ENCODE measurements at places on chromosomes 3 and 15. TPM values are rescaled to one million over a fixed set of nuclear protein-coding genes. Genes with fewer than 3 reads are reported as not detected.

Gene PLCB2
- 9.4 TPM for total RNA-seq

Gene SLC33A1
- 24.2 TPM for total RNA-seq

Gene BBS4
- 24.1 TPM for total RNA-seq

DNA sequence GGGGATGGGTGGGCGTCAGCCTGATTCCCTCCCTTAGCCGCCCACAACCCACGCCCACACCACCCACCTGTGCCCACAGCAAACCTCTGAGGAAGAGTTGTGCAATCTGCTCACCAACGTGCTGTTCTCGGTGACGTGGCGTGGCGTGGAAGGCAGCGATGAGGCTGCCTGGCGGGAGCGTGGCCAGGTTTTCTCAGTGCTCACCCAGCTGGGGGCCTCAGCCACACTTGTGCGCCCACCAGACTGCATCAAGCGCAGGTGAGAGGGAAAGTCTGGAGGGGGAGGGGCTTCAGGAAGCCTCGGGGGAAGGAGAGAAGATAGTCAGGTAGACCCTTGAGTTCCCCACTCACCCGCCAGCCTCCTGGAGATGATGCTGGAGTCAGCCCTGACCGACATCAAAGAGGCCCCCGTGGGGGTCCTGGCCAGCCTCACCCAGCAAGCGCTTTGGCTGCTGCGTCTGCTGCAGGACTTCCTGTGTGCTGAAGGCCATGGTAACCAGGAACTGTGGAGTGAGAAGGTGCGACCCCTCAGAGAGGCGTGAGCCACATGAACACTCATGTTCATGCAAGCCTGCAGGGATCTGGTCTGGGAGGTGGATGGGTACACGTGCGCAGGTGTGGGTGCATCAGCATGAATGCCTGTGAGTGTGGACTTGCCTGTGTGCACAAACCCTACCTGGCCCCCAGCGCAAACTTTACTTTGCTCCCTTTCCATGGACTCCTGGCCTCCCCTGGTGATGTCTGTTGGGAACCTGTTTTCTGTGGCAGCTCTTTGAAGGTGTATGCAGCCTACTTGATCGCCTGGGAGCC, 21.7 kb downstream of the NBEAL2 start:
- no peak overlapping the region for H3K27ac ChIP-seq
- no peak overlapping the region for H3K4me3 ChIP-seq
- peaks cover 3% of the 10 kb centered on the region for H3K4me1 ChIP-seq

GRCh38 chr15:30650012-30650929, 24.3 kb downstream of the ARHGAP11B start:
- no peak overlapping the region for H3K4me3 ChIP-seq
- H3K4me1 ChIP-seq, result no peaks in the 10 kb centered on the region
- no peak for DNase-seq
- H3K27me3 ChIP-seq, result no peaks in the 10 kb centered on the region
- H3K36me3 ChIP-seq, result peaks cover 25% of the 10 kb centered on the region

DNA sequence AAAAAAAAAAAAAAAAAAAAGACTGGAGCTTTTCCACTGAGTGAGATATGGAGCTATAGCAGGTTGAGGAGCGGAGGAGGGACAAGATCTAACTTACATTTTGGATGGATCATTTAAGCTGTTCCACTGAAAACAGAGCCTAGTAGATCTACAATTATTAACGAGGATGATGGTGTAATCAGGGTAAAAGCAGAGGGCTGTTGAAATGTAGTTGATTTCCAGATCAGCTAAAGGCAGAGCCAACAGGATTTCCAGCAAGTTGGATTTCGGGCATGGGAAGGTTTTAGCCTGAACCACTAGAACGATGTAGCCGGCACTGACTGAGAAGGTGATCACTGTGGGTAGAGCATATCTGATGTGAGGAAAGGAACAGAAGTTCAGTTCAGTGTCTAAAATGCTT, 360.7 kb downstream of the EPHB1 start:
- no peak for DNase-seq
- no peaks in the 10 kb centered on the region for H3K27me3 ChIP-seq
- no peak overlapping the region for H3K27ac ChIP-seq
- H3K4me1 ChIP-seq, result no peaks in the 10 kb centered on the region
- no peak overlapping the region for H3K4me3 ChIP-seq
- no peaks in the 10 kb centered on the region for H3K36me3 ChIP-seq

GRCh38 chr15:28963711-28964081, 77.9 kb downstream of the APBA2 start:
- H3K27ac ChIP-seq, result no peak overlapping the region
- H3K27me3 ChIP-seq, result no peaks in the 10 kb centered on the region
- no peak for DNase-seq

DNA sequence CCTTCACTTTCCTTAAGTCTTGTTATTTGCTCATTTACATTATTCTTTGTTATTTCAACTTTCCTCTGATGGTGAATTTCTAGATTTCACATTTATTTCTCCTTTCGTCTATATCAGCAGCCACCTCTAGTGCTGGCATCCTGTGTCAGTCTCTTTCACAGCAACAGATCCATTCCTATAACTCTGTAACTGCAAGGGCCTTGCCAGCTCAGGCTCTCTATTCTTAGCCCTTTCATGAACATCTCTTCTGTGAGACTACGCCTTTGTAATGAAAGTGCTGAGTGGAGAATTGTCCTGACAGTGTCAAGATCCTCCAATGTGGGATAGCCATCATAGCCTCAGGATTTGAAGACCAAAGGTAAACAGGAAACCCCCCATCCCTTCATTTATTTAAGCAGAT, 3.9 kb upstream of the SCG3 start:
- H3K27ac ChIP-seq, result no peak overlapping the region
- no peaks in the 10 kb centered on the region for H3K27me3 ChIP-seq
- no peaks in the 10 kb centered on the region for H3K36me3 ChIP-seq
- DNase-seq, result no peak

DNA sequence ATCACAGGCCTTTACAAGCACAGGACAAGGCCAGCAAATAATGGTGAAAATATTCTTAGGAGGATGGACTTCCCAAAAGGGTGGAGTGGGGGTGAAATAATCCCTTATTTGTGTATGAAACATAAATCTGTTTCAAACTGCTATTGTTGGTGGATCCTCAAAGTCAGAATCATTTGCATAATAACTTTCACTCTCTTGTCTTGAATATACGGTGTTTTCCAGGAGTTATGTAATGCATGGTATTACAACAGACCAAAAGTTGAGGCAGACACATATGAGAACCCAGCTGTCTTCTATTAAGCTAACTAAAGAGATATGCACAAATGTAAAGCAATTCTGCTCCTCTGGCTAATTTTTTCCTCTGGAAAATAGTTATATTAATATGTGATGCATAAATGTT, 57.7 kb downstream of the PRTG start:
- H3K4me1 ChIP-seq, result no peaks in the 10 kb centered on the region
- H3K36me3 ChIP-seq, result no peaks in the 10 kb centered on the region
- H3K27ac ChIP-seq, result no peak overlapping the region

DNA sequence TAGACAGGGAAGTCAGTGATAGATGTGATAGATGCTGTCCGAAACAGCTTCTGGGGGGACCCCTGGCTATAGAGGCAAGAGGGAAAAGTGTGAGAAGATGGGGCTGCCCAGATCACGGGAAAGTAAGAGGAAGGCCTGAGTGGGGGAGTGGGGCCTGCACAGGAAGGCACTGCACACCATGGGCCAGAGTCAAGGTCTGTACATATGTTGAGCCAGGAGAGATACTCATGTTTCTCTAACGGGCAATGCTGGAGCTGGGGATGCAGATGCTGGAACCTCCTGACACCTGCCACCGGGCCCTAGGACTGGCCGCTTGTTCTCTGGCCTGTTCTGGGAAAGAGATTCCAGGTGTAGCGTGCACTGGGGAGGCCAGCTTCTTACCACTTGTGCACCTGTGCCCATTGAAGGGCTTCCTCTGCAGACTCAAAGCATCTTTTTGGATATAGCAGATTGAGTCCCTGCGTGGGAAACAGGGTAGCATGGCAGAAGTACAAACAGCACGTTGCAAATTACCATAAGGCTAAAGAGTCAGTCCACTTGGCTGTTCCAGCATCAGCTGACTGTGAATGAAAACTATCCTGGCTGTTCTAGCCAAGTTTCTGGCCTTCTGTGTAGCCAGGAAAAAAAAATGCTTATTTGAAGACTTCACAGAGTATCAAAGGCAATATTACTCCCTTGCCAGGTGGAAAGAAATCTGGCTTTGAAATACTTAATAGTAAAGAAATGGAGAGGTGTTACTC, 77.1 kb upstream of the GSK3B start:
- DNase-seq, result no peak
- no peak overlapping the region for H3K27ac ChIP-seq
- no peak overlapping the region for H3K4me3 ChIP-seq
- no peaks in the 10 kb centered on the region for H3K27me3 ChIP-seq
- no peaks in the 10 kb centered on the region for H3K4me1 ChIP-seq
- no peaks in the 10 kb centered on the region for H3K36me3 ChIP-seq

Measured in H1 (cell line).